Inflammatory macrophage (primary cell): ENCODE measurements at places on chromosomes 11 and 22.

DNA sequence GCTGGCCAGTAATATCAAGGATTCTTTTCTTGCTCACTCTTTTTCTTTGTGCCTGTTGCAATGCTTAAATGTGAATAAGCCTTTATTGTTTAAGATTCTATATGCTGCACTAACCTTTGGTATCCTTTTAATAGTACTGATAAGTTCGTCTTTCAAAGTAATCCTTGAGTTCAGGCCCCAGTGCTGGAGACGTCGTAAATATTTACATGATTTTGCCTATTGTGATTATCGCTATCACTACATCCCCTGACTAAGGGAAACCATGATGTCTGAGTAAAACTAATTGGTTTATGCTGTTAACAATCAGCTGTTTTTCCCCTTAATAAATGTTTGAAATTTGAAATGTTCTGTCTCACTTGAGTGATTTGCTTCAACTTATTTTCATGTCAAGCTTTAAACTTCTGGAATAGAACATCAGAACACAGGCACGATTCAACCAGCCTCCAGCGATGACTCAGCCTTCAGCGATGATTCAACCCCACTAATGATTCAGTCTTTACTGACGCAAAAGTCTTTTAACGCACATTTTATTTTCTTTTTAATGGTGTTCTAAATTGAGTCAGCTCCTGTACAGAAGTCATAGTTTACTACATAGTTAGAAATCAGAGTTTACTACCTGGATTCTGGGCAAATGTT, 3.9 kb downstream of the HTATIP2 start:
- DNase-seq = peak; percentile 67

DNA sequence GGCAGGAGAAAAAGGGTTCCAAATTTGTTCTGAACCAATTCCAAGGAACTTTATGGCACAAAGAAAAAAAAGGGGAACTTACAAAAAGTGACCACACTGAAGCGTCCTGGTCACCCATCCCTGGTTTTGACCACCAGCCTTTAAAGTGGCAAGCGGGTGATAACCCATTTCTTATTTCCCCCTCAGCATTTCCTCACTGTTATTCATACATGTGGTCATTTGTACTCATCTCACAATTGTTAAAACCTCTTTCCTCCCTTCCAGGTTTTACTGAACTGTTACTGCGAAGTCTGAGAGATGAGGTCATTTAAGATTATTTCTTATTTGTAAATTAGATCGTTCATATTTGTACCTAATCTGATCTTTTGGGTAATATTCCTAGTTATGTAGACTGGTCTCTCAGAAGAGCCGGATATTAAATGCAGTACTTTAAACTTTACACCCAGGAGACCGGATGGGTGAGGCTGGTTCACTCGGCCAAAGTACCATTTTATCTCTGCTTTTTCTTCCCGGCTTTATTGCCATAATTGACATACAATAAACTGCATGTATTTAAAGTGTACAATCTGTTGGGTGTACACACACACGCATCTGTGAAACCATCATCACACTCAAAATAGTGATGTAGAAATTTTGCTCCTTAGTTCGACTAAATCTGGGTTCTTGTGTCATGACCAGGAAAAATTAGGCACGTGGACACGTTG, 47.0 kb downstream of the CDPF1 start:
- DNase-seq = no peak

DNA sequence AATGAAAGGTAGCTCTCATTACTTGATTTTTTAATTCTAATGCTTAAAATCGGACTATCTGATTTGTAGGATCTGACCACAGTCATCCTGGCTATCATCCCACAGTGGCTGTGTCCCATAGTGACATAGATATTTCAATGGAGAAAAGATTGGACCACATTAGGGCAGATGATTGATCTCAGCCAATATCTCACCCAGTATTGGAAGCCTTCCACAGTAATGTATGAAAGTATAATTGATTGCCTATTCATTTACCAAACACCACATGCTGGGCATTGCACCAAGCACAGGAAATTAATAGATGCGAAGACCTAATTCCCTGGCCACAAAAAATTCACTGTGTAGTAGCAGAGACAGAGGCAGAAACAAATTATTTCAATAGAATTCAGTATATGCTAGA, 37.6 kb downstream of the FZD4 start:
- DNase-seq = no peak

- DNase-seq = no peak
These were observed 84.8 kb downstream of the SNX19 start for GRCh38 chr11:130831506-130831905.

GRCh38 chr11:13210424-13210823, 67.2 kb upstream of the BMAL1 start:
- peak; percentile 24 for DNase-seq

GRCh38 chr11:4527926-4528325, 17.1 kb upstream of the OR52M1 start:
- DNase-seq = peak; percentile 57

DNA sequence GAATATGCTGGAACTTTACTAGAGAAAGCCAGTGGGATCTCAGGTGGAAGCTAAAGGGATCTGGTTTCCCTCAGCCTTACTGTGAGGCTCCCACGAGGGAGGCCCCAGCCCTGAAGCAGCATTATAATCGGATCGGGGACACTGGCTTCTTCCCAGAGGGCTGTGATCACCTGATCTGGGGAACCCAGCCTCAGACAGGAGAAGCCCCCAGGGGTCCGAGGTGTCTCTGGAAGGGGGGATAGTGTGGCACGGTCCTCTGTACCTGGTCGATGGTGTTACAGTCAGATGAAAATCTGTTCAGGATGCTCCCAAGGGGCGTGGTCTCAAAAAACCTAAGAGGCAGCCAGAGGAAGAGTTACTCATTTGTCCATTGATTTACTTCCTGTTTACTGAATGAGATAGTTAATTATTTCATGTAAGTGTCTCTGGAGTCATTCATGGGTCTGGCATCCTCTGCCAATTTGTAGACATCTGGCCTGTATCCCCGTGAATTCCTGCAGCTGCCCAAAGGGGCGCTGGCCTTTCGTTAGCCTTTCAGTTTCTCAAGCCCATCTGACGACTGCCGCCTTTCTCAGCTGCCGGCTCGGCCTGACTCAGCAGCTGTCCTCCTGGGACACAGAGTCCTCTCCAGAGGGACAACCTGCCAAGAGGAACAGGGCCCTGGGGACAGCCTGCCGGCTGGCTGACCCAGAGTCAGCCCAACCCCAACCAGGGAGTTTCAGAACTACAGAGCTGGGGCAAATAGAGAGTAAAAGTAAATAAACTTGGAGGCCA, 17.0 kb upstream of the KCNJ11 start:
- no peak for DNase-seq

DNA sequence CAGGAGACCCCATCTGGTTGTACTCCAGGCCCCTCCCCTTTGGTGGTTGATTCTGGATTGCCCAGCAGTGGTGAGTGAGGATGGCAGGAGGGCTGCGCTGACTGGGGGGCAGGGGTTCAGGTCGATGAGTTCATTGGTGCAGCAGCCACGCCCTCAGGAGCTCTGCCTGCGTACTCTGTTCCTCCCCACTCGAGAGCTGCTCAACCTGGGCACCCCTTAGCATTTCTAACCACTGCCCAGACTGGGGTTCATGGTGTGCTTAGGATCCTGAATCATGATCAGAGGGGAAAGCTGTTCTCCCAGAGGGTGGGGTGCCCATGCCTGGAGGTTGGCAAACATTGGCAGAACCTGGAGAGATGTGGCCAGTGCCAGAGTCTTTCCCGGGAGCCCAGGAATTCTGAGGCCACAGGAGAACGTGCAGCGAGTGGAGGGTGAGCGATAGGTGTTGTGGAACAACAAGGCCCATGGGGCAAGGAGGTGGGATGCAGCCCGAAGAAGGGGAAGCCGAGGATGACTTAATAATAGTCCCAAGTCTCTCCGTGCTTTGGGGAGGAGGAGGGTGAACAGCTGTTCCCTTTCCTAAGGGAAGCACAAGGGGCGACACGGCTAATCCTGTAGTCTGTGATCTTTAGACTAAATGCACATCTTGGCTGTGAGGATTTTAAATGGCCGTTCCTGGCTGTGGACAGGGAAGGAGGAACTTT, 75.5 kb downstream of the SCN3B start:
- DNase-seq = no peak

DNA sequence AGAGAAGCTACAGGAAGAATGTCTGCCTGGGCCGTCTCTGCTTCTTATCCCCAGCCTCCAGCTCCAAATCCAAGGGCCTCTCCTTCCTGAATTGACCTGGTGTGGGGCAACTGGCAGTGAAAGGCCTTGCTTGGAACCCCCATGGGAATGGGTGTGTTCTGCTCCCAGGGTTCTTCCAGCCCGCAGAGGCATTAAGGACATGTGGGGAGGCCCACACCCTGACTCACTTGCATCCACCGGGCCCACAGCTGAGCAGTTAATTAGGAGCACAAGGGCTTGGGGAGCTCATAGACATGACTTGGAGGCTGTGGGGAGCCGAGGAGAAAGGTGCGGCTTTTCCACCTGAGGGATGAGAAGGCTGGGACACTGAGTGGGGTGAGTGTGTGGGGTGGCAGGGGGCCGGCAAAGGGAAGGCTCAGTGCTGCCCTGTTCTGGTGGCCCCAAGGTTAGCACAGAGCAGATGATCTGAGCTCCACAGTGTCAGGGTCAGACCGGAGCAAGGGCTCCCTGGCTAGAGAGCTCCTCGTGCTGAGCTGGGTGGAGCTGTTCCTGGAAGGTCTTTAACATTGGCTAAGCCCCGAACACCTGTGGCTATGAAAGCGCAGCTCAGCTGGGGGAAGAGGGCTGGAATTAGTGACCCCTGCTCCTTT, 64.5 kb upstream of the NECTIN1 start:
- DNase-seq = no peak

DNA sequence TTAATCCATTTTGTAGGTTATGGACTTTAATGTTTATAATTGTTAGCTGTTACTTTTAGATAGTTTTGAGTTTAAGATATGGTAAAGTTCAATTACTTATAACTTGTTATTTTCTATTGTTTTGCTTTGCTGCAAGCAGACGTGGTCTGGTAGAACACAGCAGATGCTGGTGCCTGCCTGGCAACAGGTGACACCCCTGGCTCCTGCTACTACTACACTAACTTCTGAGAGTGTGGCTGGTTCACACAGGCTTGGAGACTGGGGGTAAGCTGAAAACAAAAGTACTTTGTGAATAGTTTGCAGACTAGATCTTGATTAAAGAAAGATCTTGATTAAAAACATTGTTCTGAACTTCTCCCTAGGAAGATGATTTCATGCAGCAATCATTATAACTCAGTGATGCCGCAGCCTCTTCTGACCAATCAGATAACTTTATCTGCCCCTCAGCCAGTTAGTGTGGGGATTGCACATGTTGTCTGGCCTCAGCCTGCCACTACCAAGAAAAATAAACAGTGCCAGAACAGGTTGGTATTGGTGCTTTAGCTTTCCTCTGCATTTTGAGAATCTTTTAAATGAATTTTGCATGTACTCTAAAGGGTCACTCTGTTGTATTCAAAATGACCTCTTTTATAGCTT, 90.4 kb downstream of the HIPK3 start:
- no peak for DNase-seq
